ENCODE measurements at places on chromosomes 5 and 9.

DNA sequence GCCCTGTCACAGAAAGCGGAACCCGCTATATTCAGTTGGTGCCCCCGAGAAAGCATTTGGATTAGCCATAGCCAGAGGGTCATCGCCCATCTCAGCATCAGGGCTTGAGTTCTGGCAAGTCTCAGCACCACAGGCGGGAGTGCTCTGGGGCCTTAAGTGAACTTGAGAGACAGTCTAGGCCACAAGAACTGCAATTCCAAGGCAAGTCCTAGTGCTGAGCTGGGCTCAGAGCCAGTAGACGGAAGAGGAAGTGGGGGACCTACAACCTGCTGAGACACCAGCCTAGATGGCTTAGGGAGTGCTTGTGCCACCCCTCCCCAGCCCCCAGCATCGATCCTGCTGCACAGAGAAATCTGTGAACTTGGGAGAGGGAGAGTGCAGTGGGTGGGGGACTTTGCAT is 594.9 kb downstream of the CCDC171 start:
- no peak for DNase-seq

- DNase-seq = no peak
Observed at GRCh38 chr9:103169798-103170197, 174.7 kb downstream of the CYLC2 start.

DNA sequence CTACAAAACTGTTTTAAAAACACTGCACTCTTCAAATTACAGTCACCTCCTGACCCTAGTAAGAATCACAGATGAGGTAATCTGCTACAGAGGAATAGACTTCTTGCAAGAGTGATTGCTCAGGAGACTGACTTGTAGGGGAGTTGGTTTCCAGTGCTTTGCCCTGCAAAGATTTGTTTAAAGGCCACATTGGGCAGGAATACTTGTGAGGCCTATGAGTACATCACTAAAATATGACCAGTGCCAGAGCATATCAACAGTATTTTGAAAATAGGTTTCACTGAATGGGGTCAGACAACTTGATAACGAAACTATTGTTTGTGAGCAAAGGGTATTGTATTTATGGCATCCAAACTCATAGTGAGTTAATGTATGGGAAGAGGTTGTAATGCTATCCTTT is 21.5 kb upstream of the CTNND2 start:
- DNase-seq = no peak

- DNase-seq = peak; percentile 82
Observed at GRCh38 chr5:167716126-167716775, 575.2 kb upstream of the WWC1 start.

DNA sequence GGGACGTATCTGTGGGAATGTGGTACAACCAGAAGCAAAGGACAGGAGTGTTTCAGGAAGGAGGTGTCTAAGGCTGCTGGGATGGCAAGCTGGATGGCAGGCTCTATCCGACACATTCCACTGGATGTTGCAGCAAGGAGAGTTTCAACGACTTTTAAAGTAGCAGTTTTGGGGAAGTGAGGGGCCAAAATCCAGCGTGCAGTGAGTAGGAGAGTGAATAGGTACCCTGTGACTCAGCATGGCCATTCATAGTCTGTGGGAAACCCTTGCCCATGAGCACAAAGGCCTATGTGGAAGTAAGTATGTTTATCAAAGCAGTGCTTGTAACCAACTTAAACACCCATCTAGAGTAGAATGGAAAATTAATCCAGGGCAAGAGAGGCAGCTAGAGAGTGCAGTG is 664.7 kb downstream of the ACTL7B start:
- DNase-seq = no peak

- DNase-seq = no peak
Observed at GRCh38 chr9:37955781-37956422, 52.0 kb upstream of the SLC25A51 start.

DNA sequence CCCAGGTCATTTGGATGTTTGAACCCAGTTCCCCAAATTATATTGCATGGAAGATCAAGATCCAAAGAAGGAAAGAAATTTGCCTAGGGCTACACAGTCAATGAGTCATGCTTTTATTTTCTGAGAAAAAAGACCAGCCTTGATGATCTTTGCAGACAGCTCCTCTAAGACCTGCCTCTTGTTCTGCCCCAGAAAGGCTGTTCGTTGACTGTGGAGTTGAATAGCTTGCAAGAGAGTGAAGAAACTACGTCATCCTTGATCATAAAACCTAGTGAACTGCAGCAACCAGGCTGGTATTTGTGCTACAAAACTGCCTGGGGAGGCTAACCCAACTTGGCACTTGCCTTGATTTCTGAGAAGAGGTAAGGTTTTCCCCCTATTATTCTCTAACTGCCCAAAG is 263.9 kb downstream of the PAPPA start:
- no peak for DNase-seq

DNA sequence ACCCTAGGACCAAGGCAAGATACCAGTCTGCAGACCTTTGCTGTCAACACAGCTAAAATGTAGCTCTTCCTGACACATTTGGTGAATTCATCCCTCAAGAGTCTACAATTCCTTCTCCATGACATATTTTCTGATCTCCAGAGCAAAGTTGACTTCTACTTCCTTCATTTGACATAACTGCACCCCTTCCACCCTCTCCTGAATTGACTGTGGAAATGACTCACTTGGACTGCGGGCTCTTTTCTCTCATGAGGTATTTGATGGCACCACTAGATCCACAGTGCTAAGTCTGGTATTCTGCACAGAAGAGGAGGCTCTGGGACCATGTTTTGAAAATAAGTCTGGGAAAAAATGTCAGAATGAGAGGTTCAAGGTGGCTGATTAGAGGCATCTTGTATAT is 338.4 kb upstream of the TRPC7 start:
- no peak for DNase-seq

DNA sequence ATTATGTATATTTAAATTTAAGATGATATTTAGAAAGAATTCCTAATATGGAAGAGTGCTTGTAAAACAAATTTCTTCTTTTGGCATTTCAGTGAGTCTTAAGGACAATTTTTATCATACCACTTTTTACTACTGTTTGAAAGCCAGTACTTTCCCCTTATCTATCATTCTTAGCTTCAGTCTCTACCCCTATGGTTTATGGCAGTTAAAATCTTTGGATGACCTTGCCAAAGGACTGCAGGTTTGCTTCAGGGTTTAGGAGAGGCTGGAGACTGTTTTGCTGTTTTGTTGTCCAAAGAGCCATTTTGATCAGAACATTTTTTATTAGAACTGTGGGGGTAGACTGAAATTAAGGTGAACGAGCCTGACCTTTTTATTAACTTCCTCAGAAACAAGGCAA is 30.8 kb downstream of the SLC38A9 start:
- no peak for DNase-seq

- no peak for DNase-seq
Observed at GRCh38 chr9:130143958-130144366, 28.2 kb upstream of the NCS1 start.

GRCh38 chr9:95129476-95130291 is 187.8 kb downstream of the FANCC start:
- DNase-seq = no peak

- no peak for DNase-seq
Observed at GRCh38 chr5:30997681-30998080, 195.8 kb upstream of the CDH6 start.

- no peak for DNase-seq
Observed at GRCh38 chr9:87570000-87570908, 72.6 kb downstream of the DAPK1 start.

DNA sequence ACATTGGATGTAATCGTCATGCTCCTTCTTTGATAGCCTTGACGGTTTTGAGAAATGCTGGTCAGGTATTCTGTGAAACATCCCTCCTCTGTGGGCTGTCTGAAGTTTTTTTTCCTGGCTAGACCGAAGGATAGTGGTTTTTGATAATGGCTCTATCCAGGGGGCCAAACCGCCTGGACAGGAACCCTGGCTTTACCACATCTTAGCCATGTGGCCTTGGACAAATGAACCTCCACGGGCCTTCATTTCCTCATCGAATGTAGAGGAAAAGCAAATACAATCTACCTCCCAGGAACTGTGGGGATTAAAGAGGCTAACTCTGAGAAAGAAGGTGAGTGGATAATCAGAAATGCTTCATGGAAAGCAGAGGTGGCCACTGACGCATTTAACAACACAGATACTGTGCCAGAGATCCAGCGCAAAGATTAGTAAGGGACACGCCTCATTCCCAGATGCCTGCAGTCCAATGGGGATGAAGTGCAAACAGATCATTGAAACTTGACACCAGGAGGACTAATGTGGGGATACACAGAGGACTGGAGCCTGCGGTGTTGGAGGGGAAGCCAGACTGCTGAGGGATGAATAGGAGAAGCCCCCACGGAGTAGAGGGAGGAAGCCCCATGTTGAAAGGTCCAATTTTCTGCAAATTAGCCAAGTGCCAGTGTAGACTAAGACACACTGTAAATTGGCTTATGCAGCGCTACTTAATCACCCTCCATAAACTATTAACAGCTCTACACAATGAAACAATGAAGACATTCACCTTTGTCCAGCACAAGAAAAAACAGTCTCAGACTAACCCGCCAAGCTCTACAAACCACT is 41.6 kb downstream of the MYO10 start:
- peak; percentile 78 for DNase-seq

- no peak for DNase-seq
Observed at GRCh38 chr5:1239505-1240251, 14.5 kb downstream of the SLC6A18 start.

DNA sequence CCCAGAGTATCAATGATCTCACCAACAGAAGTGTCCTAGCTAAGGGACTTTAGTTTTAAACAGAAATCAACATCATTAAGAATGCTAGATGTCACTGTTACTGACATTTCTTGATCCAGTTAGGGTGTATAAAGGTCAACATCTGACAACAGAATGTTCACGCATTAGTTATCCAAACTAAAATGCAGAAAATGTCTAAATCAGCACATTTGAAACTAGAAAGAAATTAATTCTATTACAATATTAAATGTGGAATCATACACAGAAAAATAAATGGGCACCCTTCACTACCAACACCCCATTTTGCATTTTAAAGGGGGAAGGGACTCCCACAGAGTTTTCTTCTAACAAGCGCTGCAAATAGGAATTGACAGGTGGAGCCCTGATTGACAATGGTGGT is 24.5 kb downstream of the ELAVL2 start:
- DNase-seq = no peak

GRCh38 chr9:65400886-65401285 is 115.9 kb upstream of the FOXD4L5 start:
- no peak for DNase-seq

DNA sequence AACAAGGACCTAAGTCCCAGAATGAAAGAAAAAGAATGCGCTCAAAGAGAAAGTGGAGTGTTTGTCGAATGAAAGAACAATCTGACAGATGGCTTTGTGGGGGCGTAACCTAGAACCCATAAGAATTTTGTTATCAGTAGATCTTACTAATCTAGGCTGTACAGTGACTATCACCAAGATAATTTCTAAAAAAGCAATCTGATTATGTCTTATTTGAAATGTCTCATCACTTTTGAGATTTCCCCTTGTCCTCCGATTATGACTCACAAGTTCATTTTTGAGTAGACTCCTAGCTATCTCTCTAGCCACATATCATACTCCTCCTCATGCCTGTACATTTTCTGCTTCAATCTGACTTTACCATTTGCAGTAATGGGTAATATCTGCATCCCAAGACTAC is 135.6 kb upstream of the SMARCA2 start:
- DNase-seq = no peak

DNA sequence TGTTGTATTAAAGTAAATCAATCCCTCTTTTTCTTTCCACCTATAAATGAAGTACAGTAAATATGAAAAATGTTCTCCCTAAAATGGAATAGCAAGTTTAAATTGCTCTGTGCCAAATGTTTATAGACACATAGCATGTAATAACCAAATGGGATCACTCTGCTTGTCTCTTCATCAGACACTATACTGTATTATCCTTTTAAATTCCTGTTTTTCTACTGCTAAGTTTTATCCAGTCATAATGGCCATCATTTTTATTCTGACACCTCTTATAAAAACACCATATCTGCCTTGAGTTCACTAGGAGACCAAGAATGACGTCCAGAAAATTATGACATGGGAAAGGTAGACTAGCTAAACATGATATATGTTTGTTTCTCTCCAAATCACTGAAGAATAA is 252.8 kb downstream of the CAAP1 start:
- no peak for DNase-seq

DNA sequence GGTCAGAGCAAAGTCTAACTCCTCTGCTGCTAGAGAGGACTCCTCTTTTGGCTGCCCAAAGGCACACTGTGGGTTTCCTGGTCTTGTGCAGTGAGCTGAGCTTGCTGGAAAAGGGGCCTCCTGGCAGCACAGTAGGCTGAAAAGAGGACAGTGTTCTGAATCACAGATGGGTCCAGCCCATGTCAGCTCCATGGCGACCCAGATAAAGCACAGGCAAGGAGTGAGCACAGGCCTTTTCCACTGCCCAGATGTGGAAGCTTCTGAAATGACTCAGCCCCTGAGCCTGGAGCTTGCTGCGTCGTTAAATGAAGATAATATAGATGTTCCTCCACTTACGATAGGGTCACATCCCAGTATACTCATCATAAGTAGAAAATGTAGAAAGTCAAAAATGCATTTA is 8.1 kb downstream of the CCDC180 start:
- DNase-seq = no peak

DNA sequence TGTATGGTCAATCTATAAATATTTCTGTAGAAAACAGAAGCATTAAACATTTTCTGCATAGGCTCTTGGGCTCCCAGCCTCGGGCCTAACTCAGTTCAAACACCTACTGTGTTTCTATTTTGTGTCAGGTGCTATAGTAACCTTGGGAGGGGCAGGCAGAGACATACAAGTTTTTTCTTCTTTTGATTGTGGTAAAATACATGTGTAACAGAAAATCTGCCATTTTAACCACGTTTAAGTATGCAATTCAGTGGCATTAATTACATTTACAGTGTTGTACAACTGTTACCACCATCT is 40.8 kb upstream of the FOXE1 start:
- no peak for DNase-seq

DNA sequence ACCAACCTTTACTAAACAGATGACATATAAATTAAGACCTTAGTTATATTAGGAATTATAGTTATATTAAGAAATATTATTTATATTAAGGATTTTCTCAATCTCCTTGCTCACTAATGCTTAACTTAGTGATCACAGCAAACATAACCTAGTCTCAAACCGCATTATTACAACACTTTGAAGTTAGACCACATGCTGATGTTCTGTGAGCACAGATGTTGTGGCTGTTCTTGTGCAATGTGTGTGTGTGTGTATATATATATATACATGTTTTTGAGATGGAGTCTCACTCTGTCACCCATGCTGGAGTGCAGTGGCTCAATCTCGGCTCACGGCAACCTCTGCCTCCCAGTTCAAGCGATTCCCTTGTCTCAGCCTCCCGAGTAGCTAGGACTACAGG is 20.5 kb downstream of the ELP1 start:
- DNase-seq = no peak

- DNase-seq = no peak
Observed at GRCh38 chr5:59810041-59810440, 83.5 kb downstream of the PDE4D start.

DNA sequence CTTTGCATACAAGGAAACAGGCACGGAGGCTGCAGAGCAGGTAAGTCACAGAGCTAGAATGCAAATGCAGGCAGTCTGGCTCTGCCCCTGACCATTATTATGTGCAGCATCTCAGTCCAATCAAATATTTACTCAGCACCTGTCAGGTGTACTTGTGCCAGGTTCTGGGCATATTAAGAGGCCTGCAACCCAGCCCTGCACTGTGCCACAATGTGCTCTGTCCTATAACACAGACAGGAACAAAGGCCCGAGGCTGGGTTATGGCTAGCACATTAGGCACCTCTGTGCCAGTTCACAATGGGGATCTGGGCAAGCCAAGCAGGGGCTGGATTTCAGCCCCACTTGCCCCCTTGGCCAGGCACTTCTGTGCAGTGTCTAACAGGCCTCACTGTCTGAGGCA is 14.0 kb downstream of the ARL15 start:
- no peak for DNase-seq

- DNase-seq = no peak
Observed at GRCh38 chr5:56514245-56514644, 281.1 kb upstream of the ANKRD55 start.

All from fibroblast of skin of left biceps (primary cell).